ENCODE measurements at places on chromosomes 3 and 15.

- DNase-seq: no peak
Measured at GRCh38 chr3:38116471-38117162, 20.3 kb downstream of the ACAA1 start.

DNA sequence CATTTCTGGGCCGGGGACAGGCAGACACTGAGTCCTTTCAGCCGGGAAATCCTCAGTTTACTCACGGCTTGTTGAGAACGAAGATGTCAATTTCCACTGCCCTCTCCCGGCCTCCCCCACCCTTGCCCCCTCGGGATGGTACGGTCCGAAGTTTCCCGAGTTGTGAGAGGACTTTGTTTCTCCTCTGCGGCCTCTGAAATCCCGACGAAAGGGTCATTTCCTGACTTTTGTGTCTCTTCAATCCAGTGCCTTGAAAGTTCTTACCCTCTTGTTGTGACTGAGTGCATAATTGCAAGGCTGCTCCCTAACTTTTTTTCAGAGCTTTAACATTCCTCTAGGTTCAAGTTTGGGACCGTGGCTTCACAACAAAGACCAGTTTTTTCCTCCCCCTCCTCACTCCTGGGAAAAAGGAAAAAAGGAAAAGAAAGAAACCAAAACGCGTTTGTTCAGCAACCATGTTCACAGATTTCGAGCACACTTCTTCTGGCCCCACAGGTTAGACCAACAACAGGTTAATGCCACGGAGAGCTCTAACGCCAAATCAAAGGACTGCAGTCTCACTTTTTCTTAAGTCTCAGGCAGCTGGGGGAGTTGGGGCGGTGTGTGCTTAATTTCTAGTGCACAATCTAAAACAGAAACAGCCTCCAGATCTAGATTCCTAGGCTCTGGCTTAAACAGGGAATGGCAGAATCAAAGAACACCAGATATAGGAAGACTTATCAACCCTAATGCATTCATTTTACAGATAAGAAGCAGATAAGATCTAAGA lies 138.9 kb downstream of the TMCO5A start:
- DNase-seq: peak; percentile 48

DNA sequence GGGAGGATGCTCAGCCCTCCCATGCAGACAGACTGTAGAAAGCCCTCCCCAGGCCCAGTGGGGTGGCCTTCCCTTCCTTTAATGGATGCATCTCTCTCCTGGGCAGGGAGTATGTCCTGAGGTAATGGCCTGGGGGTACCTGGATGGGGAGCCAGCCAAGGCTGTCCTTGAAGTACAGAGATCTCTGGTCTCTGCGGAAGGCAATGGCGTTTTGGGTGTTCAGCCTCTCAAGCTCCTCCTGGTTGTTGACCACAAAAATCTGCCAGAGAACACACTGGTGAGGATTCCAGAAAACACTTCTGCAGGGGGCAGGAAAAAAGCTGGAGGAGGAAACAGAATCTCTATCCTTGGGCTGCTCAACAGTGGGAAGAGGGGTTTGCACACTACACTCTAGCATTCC lies 28.9 kb downstream of the EAF1 start:
- no peak for DNase-seq

- DNase-seq: peak; percentile 71
Measured at GRCh38 chr3:51389423-51390183, 1.5 kb upstream of the RBM15B start.

DNA sequence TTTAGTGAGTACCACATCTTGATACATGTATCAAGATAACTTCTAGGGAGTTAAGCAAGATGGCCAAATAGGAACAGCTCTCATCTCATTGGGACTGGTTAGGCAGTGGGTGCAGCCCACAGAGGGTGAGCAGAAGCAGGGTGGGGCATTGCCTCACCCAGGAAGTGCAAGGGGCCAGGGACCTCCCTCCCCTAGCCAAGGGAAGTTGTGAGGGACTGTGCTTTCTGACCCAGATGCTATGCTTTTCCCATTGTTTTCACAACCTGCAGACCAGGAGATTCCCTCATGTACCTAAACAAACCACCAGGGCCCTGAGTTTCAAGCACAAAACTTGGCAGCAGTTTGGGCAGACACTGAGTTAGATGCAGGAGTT lies 665.0 kb upstream of the CBLB start:
- DNase-seq: no peak

DNA sequence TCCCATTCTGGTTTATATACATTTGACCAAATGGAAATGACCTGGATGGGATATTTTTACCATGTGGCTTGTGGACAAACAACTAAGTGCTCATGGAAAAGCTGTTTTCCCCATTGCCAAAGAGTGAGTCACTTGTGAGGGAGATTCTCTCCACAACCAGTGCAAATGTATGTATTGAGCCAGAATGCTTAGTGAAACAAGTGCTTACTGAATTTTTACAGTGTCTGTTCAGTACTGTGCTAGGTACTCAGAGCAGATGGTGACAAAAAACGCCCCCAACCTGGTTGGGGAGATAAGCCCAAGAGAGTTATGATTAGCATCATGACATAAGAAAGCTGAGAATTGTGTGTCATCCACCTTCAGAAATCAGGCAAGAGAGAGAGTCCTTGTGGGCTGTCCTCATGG lies 2.3 kb downstream of the CHP1 start:
- DNase-seq: peak; percentile 81

DNA sequence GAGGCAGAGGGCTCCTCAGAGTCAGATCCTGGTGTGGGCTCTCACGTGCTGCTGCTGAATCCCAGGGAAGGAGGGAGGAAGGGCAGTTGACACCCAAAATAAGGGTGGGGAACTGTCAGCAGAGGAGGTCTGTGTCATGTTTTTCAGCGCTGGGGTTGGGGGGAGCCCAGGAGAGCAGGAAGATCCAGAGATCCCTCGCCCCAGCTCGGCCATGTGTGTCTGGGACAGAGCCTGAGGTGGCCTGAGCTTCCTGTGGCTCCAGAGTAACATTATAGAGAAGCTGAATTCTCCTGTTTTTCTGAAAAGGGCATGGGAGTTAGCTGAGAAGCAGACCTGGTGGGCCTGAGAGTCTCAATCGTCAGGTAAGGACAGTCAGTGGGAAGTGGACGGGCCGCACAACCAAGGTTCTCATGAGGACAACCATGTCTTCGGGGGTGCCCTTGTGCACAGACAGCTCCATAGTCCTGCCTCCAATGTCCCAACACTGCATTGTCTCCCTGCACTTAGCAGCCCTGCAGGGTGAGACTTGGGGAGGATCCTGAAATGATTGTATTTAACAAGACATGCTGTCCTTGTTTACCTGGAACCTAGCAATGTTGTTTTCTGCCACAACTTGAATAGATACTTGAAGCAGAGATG lies 18.4 kb downstream of the UMPS start:
- DNase-seq: no peak

- no peak for DNase-seq
Measured at GRCh38 chr3:119912220-119912619, 130.3 kb downstream of the NR1I2 start.

- peak; percentile 83 for DNase-seq
Measured at GRCh38 chr3:99842826-99843589, 25.3 kb downstream of the CMSS1 start.

GRCh38 chr15:100737214-100737613 lies 134.8 kb downstream of the ASB7 start:
- DNase-seq: no peak

GRCh38 chr3:52019352-52020080 lies 23.8 kb upstream of the RPL29 start:
- no peak for DNase-seq

- DNase-seq: peak; percentile 92
Measured at GRCh38 chr3:140595295-140595694, 82.6 kb upstream of the TRIM42 start.

- no peak for DNase-seq
Measured at GRCh38 chr3:71077070-71077469, 506.5 kb downstream of the FOXP1 start.

DNA sequence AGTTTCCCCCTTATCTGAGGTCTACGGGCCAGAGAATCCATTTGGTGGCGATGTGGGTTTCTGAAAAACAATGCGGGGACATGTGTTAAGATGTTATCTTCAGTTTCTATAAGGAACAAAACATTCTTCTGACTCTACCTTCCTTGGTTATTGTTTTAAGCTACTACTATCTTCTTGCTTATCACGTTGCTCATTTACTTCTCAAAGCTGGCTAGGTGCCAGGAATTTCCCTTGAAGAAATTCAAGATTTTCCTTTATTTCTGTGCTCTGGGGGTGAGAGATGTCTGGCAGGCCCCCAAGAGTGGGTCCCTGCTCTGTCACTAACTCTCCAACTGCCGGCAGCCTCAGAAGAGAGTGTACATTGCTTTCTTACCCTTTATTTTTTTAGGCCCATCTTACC lies 119.8 kb downstream of the RYR3 start:
- no peak for DNase-seq

DNA sequence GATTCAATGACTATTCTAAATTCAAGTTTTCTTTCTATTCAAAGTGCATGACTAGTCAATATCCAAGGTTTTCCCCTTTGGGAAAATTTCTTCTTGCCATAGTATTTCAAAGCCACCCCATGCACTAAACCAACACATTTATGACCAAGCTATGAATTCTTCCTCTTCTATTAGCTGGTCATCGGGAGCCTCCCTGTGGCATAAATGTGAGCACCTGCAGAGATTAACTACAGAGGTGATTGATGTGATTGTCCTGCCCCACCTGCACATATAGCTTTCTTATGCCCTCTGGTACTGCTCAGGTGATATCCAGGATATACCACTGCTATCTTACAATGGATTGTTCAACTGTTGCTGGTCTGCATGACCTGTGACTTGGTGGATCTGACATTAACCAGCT lies 694.9 kb downstream of the ZBBX start:
- no peak for DNase-seq

DNA sequence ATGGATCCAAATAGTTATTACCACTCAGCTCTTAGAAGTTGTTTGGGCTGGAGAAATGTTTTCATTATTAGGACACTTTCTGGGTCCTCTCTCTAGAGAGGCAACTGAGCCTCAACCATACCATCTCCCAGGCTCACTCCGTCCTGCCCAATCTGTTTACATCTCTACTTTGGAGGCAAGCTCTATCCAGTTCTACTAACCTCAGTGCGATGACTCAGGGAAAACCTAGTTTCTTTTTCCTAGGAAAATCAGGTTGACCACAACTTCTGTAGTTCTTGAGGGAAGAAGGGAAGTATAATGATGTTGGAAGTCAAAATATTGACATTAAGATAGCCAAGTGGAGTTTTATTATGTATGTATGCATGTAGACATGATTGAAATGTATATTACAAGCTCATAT lies 40.4 kb downstream of the LPP start:
- peak; percentile 43 for DNase-seq

- DNase-seq: peak; percentile 47
Measured at GRCh38 chr15:78396976-78397375, 41.0 kb upstream of the IREB2 start.
